ENCODE measurements at places on chromosomes 7 and 10. TPM values are rescaled to one million over a fixed set of nuclear protein-coding genes. Genes with fewer than 3 reads are reported as not detected.
A peak's percentile ranks its signal among the peaks of the same experiment; 100 is the strongest.

- no peaks in the 10 kb centered on the region for H3K27me3 ChIP-seq
- peaks cover 26% of the 10 kb centered on the region for H3K4me1 ChIP-seq
- H3K36me3 ChIP-seq = no peaks in the 10 kb centered on the region
- peak; percentile 97 for DNase-seq
- no peak overlapping the region for H3K4me3 ChIP-seq
Measured at GRCh38 chr10:24873281-24873683, 79.1 kb downstream of the PRTFDC1 start.

Gene GSTO2
- 1.1 TPM for total RNA-seq

DNA sequence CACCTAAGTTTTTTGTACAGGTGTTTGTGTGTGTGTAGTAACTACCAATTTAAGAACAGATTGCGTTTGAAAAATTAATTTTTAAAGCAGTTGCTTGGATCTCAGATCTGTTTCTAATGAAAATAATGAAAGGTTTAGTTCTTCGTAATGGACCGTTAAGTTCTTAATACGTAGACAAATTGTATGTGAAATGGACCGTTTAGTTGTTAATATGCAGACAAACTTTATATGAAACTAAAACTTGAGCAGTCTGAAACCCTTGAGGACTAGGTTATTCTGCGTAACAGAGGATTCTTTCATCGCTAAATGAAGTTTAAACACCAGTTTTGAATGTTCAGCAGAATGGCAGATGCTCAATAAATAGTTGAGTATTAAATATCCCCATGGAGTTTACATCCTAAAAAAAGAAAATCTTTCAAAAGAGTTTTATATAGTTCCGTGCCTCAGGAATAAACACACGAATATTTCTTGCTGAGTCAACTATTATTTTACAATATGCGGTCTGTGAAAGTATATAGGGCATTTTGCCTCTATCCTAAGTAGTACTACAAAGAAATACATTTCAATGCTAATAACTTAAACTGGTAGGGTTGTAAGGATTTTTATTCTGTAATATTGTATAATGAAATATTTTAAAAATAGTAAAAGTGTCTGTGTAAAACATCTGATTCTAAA is 1.2 kb downstream of the DBF4 start:
- peak; percentile 26 for DNase-seq
- no peaks in the 10 kb centered on the region for H3K27me3 ChIP-seq
- H3K36me3 ChIP-seq = 0 out of 2 replicates have a peak, but pooled peaks cover 3% of the 10 kb centered on the region
- peak overlapping the region; percentile 96 for H3K4me3 ChIP-seq
- H3K27ac ChIP-seq = peak overlapping the region; percentile 92
- peaks cover 19% of the 10 kb centered on the region for H3K4me1 ChIP-seq

DNA sequence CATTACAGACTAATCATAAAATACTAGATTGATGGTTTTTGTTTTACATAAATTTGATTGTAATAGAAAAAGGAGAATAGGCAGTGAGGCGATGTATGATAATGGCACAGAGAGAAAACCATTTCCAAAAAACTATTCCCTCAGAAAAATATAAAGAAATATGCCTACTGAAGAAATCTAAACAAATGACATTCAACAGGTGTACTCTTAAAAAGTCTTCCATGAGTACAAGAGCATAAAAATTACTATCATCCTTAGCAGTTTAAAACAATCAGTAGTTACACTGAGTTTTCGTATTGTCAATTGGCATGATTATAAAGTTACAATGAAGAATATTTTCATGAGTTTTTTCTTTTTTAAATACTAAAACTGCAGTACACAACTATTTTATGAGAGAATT is 75.0 kb downstream of the ARHGAP12 start:
- H3K36me3 ChIP-seq = no peaks in the 10 kb centered on the region
- no peak overlapping the region for H3K27ac ChIP-seq
- no peaks in the 10 kb centered on the region for H3K27me3 ChIP-seq
- no peak overlapping the region for H3K4me3 ChIP-seq

DNA sequence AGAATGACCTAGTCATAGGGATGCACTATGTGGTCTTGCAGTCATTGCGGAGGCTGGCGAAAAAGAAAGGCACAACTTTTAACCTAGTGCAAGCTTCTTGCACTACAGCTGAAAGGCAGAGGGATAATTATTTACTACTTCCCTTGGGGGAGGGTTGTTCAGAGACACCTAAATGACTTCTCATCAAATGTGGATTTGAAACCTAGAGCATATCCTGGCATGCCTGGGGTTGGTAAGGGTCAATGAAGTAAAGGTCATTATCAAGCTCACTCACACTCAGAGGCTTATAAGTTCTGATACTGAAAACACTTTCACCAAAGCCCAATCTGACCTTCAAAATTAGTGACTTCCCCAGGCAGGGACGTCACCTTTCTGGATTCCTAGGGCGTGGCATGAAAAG is 108.9 kb upstream of the AMPH start:
- H3K27ac ChIP-seq = no peak overlapping the region
- no peak for DNase-seq
- peaks cover 11% of the 10 kb centered on the region for H3K4me1 ChIP-seq

DNA sequence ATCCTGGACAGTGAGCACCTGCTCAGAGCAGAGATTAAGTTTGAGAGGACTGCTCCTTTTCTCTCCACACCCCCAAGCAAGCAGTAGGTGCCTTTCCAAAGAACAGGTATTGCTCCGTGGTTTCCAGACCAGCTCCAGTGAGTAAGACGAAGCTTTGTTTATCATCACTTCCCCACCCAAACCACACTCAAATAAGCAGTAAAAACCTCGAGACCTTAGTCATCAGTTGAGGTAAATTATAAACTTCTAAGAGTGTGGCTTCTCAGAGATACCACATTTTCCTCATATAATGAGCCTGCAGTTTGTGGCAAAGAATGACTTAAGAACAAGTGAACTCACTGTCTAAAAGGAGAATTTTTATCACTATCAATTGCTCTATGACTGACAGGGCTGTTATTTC is 50.0 kb upstream of the GRB10 start:
- H3K4me3 ChIP-seq = no peak overlapping the region
- H3K27me3 ChIP-seq = no peaks in the 10 kb centered on the region
- DNase-seq = peak; percentile 48

Data from GM23248 (cell line).